ENCODE measurements at places on chromosomes 11 and 22. TPM values are rescaled to one million over a fixed set of nuclear protein-coding genes. Genes with fewer than 3 reads are reported as not detected.

The OR4D5 gene
- total RNA-seq: not detected

The LAYN gene
- total RNA-seq: 1.1 TPM

The BATF2 gene
- 0.28 TPM for total RNA-seq

The FOXRED2 gene
- 18.0 TPM for total RNA-seq

The OR52I1 gene
- 0.13 TPM for total RNA-seq

The DCHS1 gene
- total RNA-seq: 0.26 TPM

The XKR3 gene
- total RNA-seq: not detected

The CHRDL2 gene
- total RNA-seq: not detected

The APLNR gene
- not detected for total RNA-seq

The SMTNL1 gene
- total RNA-seq: not detected

The CNTF gene
- 4.1 TPM for total RNA-seq

The CDC42BPG gene
- 0.37 TPM for total RNA-seq

The KRTAP5-9 gene
- 0.22 TPM for total RNA-seq

The CADM1 gene
- 0.61 TPM for total RNA-seq

The PPP6R2 gene
- 45.6 TPM for total RNA-seq

The BAD gene
- 38.5 TPM for total RNA-seq

The KCNK4 gene
- total RNA-seq: not detected

The PDGFD gene
- total RNA-seq: not detected

The SHANK2 gene
- not detected for total RNA-seq

The BTG4 gene
- not detected for total RNA-seq

The SPON1 gene
- total RNA-seq: 0.06 TPM

The MISFA gene
- 2.5 TPM for total RNA-seq

The NRIP3 gene
- total RNA-seq: 2.2 TPM

The BCR gene
- 43.3 TPM for total RNA-seq

The MS4A6E gene
- not detected for total RNA-seq

The SCO2 gene
- total RNA-seq: 2.8 TPM

The RAB36 gene
- total RNA-seq: 0.61 TPM

The C11orf71 gene
- total RNA-seq: 5.2 TPM

The OR5AR1 gene
- total RNA-seq: not detected

The NTM gene
- total RNA-seq: not detected

The SLC25A18 gene
- total RNA-seq: not detected

The MMP1 gene
- not detected for total RNA-seq

The DSCAML1 gene
- total RNA-seq: 2.8 TPM

The CCDC116 gene
- 0.37 TPM for total RNA-seq

The CTSW gene
- total RNA-seq: 5.4 TPM

The SLC25A45 gene
- total RNA-seq: 18.0 TPM

The TSPO gene
- 127 TPM for total RNA-seq

The MYRF gene
- 5.9 TPM for total RNA-seq

The CSF2RB gene
- total RNA-seq: 4.8 TPM

The FGF4 gene
- total RNA-seq: not detected

The PNPLA5 gene
- not detected for total RNA-seq

The OSBP2 gene
- total RNA-seq: 16.7 TPM

The TRIM68 gene
- 7.9 TPM for total RNA-seq

The LMO1 gene
- total RNA-seq: not detected

The ATG2A gene
- 23.1 TPM for total RNA-seq

The C11orf16 gene
- not detected for total RNA-seq

The ZC3H12C gene
- 2.9 TPM for total RNA-seq

The RRM1 gene
- 193 TPM for total RNA-seq

The UBQLN3 gene
- total RNA-seq: 0.34 TPM

The OR8G5 gene
- total RNA-seq: not detected

The KDM4D gene
- total RNA-seq: 0.91 TPM

The PLEKHA7 gene
- total RNA-seq: 35.2 TPM

The CCDC87 gene
- 0.15 TPM for total RNA-seq
